SK-MEL-5 (cell line): ENCODE measurements at places on chromosomes 7 and 10.

GRCh38 chr7:74070619-74070921 is 13.0 kb upstream of the LIMK1 start:
- DNase-seq, result no peak

DNA sequence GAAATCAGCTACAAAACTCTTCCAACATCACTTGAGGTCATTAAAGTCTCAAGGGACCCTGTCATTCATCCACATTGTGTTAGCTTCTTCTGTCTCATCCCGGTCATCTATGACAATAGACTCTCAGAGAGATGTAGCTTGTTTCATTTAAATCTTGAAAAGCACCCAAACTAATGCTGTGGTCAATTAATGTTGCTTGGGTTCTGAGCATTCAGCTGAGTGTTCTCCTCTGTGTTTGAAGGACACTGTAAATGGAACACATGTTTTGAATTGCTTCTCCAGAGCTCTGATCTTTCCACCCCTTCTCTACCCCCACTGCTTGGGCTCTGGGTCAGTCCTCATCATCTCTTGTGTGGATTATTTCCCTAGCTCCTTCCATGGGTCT is 19.6 kb upstream of the ADD3 start:
- no peak for DNase-seq

- peak; percentile 12 for DNase-seq
Observed at GRCh38 chr10:71344993-71345480, 26.0 kb downstream of the SLC29A3 start.

GRCh38 chr7:9939176-9939575 is 1034.5 kb upstream of the PHF14 start:
- peak; percentile 60 for DNase-seq

DNA sequence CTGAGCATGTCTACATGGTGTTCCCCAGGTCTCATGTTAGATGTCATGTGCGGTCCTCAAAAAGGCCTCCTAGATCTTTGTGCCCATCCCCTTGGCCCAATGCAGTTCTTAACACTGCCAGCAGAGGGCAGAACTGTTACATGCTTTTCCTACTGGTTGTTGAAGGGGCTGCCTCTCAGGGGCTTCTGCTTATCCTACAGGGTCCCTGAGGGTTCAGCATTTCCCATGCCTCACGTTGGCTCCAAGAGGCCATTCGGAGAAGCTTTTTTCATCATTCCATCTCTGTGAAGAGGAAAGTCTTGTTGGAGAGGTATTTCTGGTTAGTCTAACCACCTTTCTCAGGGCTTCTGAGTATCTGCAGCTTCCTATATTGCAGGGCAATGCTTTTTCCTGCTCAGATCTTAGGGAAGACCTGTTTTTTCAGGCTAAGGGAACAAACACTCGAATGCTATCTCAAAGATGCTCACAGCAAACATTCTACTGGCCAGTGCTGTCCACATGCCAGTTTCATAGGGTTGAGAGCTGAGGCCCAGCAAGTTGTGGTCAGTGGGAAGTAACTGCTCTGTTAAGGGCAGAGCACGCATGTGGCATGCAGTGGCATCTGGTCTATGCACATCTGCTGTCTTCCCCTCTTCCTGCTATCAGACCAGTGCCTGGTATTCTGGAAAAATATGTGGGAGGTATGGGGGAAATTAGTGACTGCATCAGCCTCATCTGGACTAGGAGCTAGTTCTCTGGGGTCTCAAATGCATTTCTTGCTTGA is 31.5 kb downstream of the MBL2 start:
- peak; percentile 77 for DNase-seq

DNA sequence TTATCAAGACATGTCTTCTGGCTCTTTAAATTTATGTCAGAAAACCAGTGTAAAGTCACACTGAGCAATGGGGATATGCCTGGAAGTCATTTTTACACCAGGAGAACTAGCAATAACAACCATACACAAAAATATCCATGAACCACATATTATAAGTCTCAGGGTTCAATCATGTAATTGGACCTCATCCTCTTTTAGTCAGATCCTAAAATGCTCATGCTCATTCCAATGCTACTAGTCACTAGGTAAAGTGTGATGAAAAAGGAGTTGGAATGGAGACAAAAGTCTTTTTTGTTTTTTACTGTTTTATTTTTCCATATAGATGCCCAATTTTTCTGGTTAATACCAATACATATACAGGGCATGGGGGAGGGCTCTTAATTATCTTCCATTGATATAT is 306.1 kb downstream of the DGKB start:
- no peak for DNase-seq
